ENCODE measurements at places on chromosomes 7 and 10.

GRCh38 chr7:125695626-125696025 lies 766.0 kb upstream of the POT1 start:
- DNase-seq, result no peak

GRCh38 chr10:5748394-5748803 lies 63.8 kb downstream of the TASOR2 start:
- no peak for DNase-seq

- no peak for DNase-seq
These were observed 74.6 kb downstream of the CUL1 start for GRCh38 chr7:148773334-148773733.

- no peak for DNase-seq
These were observed 98.9 kb downstream of the SVIL start for GRCh38 chr10:29535778-29536453.

GRCh38 chr7:82729172-82730030 lies 285.8 kb upstream of the CACNA2D1 start:
- no peak for DNase-seq

DNA sequence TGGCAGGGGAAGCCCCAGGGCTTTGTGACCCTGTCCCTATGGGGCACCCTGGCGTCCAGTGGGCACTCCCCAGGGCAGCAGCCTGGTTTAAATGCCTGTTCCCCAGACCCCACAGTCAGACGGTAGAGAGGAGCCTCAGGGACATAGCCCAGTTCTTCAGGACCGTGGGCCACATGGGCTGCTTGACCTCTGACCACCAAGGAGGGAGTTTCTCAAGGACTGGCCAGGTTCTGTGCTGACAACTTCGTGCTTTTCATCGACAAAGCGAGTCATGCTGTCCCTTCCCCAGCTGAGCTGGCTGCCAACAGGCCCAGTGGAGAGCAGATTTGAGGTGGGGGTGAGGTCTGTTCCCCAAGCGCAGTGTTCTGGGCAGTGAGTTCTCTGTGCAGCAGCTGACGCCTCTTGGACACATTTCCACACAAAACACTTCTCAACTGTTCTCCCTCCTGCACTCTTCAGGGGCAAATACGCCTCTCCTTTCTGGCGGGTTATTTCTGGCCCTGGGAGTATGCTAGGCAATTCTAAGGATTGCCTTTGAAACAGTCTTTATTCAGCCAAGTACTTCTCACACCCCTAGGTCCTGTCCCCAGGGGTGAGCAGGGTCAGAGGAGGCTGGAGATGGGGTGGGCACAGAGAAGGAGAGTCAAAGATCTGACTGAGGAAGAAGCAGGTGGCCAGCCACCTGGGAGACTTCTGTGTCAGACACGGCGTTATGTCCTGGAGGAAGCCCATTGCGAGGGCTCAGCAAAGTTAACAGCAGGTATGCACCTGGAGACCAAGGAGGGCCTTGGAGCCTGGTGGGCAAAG lies 57.3 kb upstream of the CAMK2B start:
- DNase-seq, result peak; percentile 71

GRCh38 chr10:70588255-70588654 lies 14.3 kb downstream of the PRF1 start:
- DNase-seq, result no peak

GRCh38 chr7:128098629-128099028 lies 67.4 kb upstream of the LRRC4 start:
- no peak for DNase-seq

DNA sequence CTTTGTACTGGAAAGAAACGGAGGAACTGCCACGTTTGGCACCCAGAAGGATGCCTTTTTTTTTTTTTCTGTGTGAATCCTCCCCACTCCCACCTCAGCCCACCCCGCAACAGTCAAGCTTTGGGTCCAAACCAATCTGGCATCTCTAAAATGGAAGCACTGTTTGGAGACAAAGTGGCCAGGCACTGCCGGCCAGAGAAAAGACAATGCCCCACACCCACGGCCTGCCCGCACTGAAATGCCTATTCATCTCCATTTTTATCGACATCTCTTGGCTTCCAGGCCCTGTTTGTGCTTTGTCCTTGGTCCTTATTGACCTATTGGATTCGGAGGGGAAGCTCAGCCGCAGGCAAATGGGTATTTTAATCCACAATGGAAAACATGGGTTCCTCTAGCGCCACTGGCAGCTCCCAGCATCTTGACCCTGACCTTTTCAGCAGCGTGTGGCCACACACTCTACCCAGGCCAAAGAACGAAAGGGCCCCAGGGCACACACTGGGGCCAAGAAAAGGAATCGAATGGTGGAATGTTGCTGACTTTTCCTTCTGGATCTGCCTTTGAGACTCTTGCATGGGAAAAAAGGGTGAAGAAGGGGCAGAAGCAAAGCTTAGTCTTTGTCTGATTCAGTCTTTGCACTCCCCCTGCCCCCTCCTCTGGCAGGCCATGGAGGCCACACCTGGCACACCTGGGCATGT lies 162.6 kb upstream of the CDCA7L start:
- DNase-seq, result no peak

DNA sequence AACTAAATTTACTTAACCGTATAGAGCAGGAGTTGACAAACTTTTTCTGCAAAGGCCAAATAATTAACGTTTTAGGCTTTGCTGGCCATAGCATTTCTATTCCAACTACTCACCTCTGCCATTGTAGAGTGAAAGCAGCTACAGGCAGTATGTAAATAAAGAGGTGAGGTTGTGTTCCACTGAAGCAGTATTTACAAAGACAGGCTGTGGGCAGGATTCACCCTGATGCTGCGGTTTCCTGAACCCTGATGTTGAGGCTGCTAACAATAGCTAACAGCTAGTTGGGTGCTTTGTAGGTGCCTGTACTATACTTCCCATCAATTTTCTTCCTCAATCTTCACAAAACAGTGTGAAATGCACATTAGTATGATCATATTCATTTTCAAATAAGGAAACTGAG lies 47.0 kb upstream of the LAMB1 start:
- no peak for DNase-seq

- DNase-seq, result no peak
These were observed 19.7 kb upstream of the DDC start for GRCh38 chr7:50584793-50585408.

GRCh38 chr7:139851770-139852481 lies 22.9 kb downstream of the TBXAS1 start:
- DNase-seq, result no peak

DNA sequence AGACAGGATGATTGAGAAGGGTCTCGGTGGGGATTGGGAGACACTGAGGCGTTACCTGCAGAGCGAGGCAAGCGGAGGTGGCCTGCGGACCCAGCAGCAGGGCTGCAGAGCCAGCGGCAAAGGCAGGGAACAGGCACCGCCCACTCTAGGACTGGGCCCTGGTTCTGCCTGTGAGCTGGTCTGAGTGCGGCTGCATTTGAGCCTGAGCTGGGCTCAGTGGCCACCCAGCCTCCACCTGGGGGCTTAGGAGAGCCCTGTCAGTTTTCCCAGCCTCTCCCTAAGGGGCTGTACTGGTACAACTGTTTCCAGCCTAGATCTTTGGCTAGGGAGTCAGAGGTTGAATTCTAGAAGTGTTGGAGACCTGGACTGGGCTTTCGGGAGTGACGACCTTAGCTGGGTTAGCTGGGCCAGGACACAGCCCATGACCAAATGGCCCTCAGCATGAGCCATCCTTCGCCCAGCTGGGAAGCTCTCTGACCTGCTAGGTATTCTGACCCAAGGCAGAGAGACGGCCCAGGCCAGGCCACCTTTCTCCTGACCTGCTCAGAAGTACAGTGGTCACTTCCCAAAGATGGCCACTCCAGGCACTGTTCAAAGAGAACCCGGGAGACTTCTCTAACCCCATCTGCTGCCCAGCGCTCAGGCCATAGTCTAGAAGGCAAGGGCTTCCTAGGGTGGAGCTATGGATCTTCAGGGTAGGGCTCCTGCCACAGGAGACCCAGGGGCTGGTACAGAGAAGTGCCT lies 64.9 kb downstream of the PAX2 start:
- DNase-seq, result no peak

- DNase-seq, result no peak
These were observed 84.4 kb downstream of the PARD3 start for GRCh38 chr10:34730726-34731125.

DNA sequence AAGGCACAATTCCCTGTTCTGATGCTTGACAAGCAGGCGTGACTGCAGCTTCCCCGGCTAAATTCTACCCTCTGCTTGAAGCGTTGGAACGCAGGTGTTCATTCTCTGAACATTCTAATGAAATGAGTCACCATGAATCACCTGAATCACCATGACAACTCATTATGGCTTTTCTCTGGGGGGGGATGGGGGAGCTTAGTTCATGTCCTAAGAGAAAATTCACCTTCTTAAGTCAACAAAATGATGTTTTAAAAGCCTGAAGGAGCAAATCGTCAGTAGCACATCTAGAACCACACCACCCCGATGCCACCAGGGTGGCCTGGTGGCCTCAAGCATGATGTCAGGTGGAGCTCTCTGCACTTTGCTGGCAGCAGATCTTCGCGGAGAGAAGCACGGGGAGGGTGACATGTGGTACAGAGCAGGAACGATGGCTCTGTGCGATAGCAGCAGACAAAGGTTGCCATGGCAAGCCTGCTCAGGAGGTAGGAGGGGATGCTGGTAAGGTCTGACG lies 33.7 kb downstream of the DDC start:
- no peak for DNase-seq

DNA sequence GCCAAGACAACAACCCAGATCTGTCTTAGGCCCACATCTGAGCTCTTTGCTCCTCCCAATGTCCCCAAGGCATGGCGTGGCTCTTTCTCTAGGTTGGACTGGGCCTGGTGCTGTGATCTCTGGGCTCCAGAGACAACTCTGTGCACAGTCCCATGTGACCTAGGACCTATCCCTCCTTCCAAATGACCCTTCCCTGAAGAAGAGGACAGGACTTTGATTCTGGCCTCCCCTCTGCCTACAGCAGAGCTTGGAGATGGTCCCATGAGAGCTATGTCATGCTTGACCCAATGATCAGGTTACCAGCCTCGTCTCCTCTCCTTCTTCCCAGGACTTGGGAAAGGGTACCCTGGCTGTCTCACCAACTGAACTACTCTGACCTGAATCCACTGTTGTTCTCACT lies 296.3 kb upstream of the GALNT17 start:
- DNase-seq, result no peak

DNA sequence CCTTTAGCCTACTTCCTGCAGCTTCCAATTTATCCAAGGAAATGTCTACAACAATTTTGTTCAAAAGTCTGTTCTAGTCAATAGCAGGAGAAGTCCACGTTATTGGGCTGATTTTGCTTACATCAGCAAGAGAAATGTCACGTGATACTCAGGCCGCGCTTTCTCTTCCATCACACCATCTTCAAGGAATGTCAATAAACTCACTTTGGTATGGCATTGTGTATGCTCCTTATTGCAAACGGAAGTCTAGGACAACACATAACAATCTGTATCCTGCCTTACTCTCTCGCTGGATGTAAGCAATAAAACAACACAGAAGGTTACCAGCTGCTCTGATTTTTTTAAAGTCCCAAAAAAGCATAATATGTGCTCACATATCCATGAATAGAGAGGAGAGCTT lies 17.1 kb upstream of the STK17A start:
- DNase-seq, result no peak

GRCh38 chr7:1649751-1650326 lies 20.2 kb upstream of the ELFN1 start:
- DNase-seq, result no peak

DNA sequence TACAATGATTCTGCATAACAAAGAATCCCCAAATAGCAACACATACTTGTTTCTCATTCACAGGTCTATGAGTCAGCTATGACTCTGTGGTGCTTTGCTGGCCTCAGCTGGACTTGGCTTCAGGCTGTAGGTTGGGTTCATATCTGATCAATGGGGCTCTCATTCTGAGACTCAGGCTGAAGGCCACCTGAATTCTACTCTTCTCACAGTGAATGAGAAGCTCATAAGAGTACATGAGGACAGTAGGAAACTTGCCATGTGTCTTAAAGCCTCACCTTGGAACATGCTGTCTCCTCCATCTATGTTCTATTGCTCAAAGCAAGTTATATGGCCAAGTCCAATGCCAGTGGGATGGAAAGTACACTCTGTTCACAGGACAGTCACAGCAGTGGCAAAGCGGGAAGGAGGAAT lies 292.9 kb downstream of the BMPER start:
- no peak for DNase-seq

DNA sequence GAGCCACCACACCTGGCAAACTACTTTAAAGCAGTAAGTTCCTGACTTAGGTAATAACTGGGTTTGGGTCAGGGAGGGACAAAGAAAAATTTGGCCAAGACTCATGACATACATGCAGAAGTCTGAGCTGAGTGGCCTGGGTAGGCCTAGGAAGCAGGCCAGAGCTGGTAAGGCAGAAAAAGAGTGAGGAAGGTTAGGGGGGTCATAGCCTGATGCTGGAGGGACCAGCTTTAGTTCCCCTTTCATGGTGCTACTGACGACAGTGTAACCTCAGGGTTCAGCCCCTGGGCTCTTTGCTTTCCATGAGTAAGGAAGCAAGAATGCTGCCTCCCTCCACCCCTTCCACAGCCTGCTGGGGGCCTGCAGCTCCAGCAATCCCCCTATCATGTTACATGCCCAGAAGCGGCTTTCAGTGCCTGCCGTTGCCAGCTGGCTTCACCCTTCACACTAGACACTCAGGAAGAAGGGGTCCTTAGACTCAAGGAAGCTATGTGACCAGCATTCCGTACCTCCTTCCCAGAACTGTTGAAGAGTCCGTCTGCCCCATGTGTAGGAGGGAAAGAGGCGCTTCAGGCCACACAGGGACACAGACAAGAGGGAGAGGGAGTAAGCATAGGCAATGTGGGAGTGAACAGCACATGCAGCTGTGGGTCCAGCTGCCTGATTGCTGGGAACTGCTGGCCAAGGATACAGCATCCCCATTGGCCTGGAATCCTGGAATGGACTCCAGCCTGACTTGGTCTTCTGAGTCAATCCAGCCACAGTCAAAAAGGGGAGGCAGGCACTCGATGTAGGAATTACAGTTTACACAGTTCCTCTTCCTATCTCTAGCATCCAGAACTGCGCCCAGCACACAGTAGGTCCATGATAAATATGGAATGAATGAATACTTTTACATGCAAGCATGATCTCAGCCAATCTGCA lies 4.1 kb upstream of the PLAU start:
- no peak for DNase-seq

DNA sequence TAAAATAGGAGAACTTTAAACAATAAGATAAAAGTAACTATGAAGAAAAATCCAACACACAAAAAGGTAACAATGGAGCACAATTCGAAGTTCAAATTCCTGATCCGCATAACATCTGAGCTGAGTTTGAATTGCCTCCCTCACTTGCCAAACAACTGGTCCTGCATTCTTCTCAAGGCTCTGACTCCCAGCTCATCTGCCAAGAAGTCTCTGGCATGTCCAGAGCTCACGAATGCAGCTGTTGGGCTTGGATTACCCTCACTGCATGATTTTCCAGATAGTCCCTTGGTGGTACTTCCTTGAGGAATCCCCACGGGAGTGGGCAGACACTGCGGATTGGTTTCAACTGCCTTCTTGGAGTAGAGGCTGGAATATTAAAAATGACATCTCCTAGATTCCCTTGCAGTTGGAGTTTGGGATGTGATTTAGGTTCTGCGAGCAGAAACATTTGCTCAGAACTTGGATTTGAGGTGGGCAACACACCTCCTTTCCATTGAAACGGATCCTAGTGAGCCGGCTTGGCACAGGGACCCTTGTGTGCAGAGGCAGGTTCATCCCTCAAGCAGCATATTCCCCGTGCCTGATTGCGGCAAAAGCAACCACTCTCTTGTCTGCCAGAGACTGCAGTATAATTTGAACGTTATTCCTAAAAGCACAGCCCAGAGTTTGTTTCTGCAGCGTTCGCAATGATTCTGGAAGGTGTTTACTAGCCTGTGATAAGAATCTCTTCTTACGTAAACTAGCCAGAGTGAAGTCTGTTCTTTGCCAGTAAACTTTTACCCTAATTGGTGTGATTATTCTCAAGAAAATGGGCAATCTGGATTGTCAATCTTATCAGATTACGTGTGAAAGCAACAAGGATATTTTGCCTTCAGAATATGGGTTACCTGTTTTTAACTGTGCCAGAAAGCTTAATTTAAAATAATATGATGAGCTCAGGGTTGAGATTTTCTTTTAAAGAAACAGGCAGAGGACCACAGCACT lies 23.4 kb upstream of the PRKCQ start:
- DNase-seq, result no peak
